ENCODE measurements at places on chromosomes 4 and X. TPM values are rescaled to one million over a fixed set of nuclear protein-coding genes. Genes with fewer than 3 reads are reported as not detected.

DNA sequence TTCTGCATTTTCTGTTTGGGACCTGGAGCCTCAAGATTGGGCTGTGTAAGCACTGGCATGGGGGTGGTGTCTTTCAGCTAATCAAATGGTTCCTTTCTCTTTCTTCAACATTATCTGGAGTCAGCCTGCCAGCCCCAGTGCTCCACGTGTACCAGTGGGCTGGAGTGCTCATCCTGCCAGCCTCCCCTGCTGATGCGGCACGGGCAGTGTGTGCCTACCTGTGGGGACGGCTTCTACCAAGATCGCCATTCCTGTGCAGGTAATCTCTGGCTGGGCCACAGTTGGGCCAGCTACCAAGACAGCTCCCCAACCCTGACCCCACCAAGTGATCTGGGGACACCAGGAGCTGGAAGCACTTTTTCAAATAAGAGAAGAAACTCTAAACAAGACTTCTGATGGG, 229.2 kb downstream of the FRAS1 start:
- no peak for DNase-seq

DNA sequence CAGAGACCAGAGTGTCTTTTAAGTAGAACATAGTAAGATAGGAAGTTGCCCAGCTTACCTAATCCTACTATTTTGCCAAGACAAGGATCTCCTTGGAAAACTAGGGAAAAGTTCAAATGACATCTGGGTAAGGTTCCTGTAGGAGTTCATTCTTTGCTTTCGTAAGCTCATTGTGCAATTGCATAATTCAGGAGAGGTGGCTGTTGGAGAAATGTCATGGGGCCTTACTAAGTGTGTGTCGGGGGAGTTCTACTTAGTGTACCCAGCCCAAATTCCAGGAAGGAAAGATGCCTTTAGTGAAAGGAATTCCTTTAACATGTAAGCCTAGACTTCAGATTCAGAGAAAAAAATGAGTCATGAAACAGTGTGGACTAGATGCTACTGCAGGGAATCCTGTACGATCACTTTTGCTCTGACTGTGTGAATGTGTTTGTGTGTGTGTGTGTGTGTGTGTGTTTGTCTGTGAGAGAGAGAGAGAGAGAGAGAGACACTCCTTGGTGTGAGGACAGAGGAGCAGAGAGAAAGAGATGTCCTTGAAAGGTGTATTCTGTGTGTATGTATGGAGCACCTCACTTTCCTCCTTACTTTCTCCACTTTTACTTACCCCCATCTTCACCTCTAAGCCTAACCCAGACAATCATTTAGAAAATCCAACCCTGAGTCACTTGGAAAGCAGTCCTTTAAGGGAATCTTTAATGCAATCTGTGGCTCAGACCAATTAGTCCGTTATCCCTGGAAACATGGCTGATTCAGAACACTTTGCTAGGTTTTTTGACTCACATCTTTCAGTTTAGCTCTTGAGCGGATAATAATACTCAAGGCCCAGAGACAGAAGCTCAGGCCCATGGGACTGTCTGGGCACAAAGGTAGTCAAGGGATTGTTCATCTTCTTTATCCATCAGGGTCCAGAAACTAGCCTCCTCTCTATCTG, 114.5 kb upstream of the ACSL4 start:
- no peak for DNase-seq

DNA sequence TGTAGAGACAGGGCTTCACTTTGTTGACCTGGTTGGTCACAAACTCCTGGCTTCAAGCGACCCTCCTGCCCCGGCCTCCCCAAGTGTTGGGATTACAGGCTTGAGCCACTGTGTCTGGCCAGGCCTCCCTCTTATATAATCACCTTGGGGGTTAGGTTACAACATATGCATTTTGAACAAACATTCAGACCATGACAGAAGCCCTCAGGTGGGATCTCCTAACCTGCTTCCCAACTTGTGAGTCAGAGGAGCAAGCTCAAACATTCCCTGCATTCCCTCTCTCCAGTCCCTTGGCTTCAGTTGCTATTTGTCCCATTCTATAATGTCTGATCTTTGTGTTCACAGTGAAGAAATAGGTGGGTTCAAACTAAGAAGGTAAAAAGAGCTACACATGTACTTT, 76.5 kb upstream of the NRK start:
- DNase-seq: no peak

DNA sequence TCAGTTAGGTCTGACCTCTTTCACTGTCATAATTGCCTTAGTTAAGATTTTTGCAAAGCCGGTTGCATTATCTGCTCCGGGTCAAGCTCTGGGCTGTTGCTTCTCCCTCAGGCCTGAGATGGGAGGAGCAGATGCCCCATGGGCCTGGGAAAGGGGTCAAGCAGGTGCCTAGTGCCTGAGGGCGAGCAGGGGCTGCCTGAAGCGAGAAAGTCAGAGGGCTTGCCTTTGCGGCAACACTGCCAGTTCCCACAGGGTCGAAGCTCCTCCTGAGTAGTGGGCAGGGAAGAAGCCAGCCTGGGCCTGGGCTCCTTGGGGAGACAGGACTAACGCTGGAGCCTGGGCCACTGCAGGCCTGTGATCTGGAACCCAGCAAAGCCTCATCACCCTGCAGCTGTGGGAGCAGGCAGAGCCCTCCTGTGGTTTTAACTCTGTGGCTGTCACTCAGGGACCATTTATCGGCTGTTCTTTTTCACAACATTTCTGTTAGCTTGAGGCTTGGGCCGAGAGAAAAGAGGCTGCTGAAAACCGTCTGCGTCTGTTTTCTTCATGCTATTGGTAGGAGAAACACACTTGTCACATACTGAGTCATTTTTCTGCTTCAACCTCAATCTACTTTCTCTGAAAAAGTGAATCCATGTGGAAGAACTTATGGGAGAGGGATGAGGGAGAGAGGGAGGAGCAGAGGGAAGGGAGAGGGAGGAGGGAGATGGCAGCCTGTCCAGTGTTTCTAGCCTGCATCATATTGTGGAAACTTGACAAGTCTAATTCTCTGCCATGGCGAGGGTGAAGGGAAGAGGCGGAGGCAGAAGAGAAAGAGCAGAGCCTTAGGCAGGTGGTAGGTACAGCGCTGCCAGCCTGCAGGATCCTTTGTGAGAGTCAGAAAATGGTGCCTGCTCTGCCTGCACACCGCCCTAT, 68.4 kb downstream of the RHOH start:
- peak; percentile 31 for DNase-seq

DNA sequence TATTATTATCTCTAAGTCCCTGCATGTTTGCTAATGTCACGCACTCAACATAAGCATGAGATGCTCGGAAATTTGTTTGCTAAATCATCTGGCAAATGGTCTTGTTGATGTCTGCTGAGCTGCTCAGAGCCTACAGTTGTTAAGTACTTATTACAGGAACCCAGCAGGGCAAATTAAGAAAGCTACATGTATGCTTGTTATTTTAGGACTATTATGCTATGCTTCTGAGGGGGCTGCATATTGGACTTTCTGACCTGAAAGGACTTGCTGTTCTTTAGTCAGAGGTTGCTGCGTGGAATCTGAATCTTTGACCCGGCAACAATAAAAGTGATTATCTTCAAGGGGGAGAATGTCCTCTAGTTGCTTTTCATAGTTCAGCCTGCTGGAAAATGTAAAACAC, 36.3 kb upstream of the TENM3 start:
- DNase-seq: no peak

- no peak for DNase-seq
Measured at GRCh38 chrX:129649268-129650182, 5.2 kb downstream of the APLN start.

GRCh38 chr4:151524610-151525009, 115.6 kb downstream of the FHIP1A start:
- no peak for DNase-seq

PF4V1 gene
- not detected for total RNA-seq

LDB2 gene
- total RNA-seq: 62.4 TPM

NDUFB11 gene
- 106 TPM for total RNA-seq

TMEM47 gene
- total RNA-seq: 15.7 TPM
